Activated CD4-positive, alpha-beta T cell treated with anti-CD3 and anti-CD28 coated beads for 24 hours (primary cell): ENCODE measurements at places on chromosomes 3 and 15.

- no peak for DNase-seq
Observed at GRCh38 chr15:48536681-48537091, 108.8 kb downstream of the FBN1 start.

DNA sequence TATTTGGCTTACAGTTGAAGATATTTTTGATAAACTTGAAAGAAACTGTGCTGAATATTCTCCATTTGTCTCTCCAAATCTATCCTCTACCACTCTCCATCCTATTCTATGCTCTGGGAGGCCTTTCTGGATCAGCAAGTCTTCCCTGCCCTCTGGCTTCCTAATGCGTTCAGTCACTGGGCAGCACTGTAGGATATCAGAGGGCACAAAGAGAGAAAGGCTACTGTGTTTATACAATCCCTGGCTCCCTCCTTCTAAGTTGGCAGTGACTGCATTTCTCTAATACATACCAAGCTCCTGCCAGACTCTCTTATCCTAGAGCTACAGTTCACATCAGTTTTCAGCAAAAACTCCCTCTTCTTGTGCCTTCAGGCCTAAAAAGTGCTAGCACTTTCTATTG lies 102.1 kb upstream of the FHIT start:
- DNase-seq: no peak

DNA sequence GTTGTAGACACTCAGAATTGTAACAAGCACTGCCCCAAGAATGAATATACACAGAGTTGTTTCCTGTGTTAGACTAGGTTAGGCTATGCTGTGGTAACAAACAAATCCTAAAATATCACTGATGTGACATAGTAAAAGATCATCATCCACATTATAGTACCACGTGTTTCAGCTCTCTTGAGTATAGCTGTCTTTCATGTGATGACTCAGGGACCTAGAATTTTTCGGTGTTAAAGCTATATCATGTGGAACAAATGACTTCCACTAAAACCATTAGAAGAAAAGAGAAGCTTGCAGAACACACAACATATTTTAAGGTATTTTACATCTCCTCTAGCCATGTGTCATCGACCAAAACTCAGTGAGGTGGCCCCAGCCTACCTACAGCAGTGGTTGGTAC lies 307.9 kb upstream of the RBMS3 start:
- no peak for DNase-seq

- DNase-seq: no peak
Observed at GRCh38 chr3:157856078-157856939, 249.9 kb downstream of the SHOX2 start.

DNA sequence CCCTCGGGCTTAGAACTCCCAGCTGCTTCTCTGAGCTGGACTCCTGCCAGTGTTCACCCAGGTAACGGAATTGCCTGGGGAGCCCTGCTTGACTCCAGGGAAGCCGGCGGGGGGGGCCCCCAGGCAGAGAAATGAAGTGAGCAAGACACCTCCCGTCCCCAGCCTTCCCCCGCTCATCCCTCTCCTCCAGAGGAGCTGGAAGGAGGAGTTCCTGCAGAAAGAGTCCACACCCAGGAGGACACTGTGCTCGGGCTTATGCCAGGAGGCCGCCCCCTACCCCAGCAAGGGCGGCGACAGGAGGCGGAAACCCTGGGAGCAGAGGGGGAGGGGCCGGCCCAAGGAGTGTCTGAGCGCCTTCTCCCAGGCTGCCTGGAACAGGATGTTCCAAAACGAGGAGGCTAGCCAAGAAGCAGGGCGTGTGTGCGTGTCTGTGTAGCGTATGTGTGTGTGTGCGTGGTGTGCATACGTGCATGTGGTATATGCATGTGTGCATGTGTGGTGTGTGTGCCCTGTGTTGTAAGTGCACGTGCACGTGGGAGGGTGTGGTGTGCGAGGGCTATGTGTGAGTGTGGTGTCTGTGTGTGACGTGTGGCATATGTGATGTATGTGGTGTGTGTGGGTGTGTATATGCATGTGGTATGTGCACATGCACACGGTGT lies 511.3 kb downstream of the SHQ1 start:
- no peak for DNase-seq

GRCh38 chr3:34969513-34969912 lies 669.8 kb upstream of the ARPP21 start:
- no peak for DNase-seq

DNA sequence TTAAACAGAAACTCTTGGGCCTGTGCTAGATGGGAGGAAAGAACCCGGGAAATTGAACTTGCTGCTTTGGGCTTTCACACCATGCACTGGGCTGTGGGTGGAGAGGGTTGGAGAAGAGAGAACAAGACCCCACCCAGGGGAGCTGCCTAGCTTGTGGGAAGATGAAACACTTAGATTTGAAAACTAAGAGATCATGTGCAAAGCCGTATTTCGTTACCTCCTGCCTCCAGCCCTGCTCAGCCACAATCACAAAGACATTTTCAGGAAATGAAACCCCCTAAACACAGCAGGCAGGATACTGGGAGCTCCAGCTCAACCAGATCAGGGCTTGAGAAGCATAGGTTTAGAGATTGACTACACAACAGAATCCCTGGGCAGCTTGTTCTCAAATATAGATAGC lies 183.0 kb upstream of the C2CD4B start:
- no peak for DNase-seq
